ENCODE measurements at places on chromosomes 3 and 15.

GRCh38 chr15:26620528-26621458, 152.1 kb downstream of the GABRB3 start:
- no peak for DNase-seq

- DNase-seq, result no peak
Measured at GRCh38 chr3:193797566-193797965, 204.6 kb downstream of the OPA1 start.

DNA sequence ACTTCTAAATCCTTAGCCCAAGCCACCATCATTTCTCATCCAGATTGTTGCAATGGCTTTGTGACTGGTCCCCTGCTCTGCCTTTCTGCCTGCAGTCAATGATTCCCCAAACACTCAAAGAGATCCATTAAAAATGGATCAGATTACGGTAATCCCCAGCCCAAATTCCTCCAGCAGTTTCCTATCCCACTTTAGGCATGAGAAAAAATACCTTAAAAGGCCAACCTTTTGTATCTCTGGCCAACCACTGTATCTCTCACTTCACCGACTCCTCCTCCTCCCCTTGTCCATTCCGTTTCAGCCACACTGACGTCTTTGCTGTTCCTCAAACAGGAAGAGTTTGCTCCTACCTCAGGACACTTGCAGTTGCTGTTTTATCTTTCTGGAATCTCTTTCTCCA, 20.9 kb upstream of the IL1RAP start:
- DNase-seq, result no peak

- DNase-seq, result no peak
Measured at GRCh38 chr3:146625186-146625775, 20.1 kb upstream of the PLSCR5 start.

GRCh38 chr15:22917556-22917955, 62.6 kb downstream of the CYFIP1 start:
- no peak for DNase-seq

GRCh38 chr15:101510212-101511197, 21.0 kb upstream of the PCSK6 start:
- no peak for DNase-seq

GRCh38 chr15:40853241-40853890, 9.5 kb downstream of the SPINT1 start:
- no peak for DNase-seq

GRCh38 chr3:132549890-132550578, 47.0 kb upstream of the ACKR4 start:
- no peak for DNase-seq

GRCh38 chr3:189833996-189834395, 202.8 kb downstream of the TP63 start:
- DNase-seq, result no peak

DNA sequence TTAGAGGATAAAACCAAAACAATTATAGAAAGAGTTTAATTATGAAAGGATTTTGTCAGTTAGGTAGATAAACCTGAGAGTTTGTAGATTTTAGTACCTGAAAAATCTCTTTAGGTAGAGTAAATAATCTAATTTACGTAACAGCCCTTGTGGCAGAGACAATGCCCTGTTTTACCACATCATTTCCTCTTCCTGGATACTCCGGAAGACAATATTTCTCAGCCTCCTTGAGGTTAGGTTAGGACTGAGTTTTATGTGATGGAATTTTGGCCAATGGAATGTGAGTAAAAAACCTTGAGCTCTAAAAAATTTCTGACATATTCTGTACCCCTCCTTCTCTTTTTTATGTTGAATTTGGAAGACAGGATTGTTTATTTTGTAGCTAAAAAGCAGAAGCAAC, 50.7 kb upstream of the TPRG1 start:
- DNase-seq, result no peak

DNA sequence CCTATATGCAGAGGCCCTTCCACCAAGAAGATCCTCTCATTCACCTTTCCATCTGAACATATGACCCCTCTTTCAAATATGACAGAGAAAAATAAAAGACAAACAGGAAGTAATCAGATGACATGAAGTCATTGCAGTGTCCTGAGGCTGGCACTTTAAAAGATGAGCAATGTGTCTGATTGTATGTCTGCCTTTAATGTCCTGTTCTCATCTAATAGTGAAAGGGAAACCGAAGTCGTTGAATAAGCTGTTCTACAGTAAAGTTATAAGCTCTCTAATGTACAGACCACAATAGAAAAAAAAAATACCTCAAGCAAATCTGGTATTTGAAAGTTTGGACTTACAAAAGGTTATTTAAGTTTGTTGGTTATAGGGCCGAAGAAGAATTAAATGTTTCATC, 243.0 kb downstream of the CLSTN2 start:
- no peak for DNase-seq

GRCh38 chr15:95875121-95875643, 455.3 kb upstream of the NR2F2 start:
- no peak for DNase-seq

DNA sequence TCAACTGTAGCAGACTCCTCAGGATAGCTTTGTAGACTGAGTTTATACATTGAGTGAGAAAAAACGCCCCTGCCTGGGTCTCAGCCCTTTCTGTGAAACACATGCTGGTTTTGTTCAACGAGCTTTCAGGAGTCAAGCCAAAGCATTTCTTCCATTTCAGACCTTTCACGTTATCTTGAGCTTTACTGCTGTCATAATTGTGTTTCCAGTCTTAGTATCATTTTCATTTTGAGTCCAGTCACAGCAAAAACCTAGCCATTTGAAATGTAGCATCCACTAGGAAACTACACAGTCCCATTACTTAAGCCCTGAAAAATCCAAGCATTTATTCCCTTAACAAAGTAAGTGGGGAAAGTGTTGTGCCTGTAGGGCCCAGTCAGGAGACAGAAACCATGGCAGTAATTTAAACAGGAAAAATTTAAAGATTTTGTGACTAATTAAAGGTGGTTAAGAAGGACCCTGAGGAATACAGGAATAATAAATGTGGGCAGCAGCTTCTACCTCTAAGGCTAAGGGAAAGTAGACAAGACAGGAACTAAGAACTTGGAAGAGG, 110.1 kb upstream of the ABHD17C start:
- DNase-seq, result no peak

- no peak for DNase-seq
Measured at GRCh38 chr15:78873793-78874765, 1.4 kb downstream of the MORF4L1 start.
